ENCODE measurements at places on chromosomes 2 and 18. TPM values are rescaled to one million over a fixed set of nuclear protein-coding genes. Genes with fewer than 3 reads are reported as not detected.

SPAST gene
- total RNA-seq: 21.2 TPM

EVA1A gene
- total RNA-seq: 22.1 TPM

PKDCC gene
- total RNA-seq: 244 TPM

ANKRD23 gene
- 4.6 TPM for total RNA-seq

CAVIN2 gene
- 128 TPM for total RNA-seq

C2orf78 gene
- not detected for total RNA-seq

WNT10A gene
- not detected for total RNA-seq

NPAS2 gene
- total RNA-seq: 66.5 TPM

GATA6 gene
- total RNA-seq: 50.5 TPM

UGT1A5 gene
- not detected for total RNA-seq

DLGAP1 gene
- total RNA-seq: 9.6 TPM

SLC19A3 gene
- total RNA-seq: 0.51 TPM

KCNG2 gene
- not detected for total RNA-seq

LOXL3 gene
- 9.5 TPM for total RNA-seq

All from uterus (tissue), 4 donors.